EH (cell line): ENCODE measurements at places on chromosomes 3 and 15.

- no peak for DNase-seq
Observed at GRCh38 chr3:113575206-113575605, 42.9 kb downstream of the SIDT1 start.

DNA sequence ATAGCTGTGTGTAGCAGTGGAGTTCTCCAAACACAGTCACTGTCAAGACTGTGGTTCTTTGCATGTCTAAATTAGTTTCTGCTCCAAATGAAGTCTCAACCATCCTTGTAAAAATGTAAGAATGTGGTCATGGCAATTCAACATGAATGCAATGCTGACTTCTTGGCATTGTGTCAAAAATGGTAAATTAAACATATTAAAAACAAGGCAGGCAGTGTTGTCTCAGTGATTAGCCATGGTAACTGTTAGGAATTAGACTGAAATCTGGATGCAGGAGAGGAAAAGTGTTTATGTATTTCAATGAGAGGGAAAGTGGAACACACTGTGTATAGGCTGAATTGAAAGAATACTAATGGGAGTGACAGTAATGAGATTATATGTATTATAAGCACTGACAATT is 597.2 kb downstream of the EDEM1 start:
- no peak for DNase-seq

- no peak for DNase-seq
Observed at GRCh38 chr3:24288496-24289236, 206.0 kb downstream of the THRB start.

DNA sequence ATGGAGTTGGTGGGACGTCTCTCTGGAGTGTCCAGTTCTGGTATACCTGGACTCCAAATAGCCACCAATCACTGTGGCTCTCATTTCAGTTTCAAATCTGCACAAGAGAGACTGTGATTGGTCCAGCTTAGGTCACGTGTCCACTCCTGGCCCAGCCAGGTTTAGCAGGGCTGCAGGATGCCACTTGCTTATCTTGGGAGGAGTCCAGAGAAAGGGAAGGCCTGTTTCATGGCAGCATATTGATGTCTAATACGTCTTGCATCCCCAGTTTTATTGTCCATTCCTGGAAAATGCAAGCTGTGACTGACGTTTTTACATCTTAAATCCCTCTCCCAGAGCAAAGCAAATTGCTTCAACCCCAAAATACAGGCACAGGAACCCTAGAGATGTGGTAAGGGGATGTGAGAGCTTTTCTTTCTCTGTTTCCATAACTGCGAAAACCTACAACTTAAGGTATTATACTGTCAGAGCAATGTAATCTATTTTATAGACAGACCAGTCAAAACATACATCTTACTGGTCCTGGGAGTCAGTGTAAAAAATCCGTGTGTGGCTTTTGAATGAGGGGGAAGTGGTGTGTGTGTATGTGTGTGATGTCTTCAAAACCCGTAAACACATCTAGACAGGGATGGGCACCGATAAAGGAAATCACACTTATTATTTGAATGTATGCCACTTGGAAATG is 274.4 kb downstream of the TLE3 start:
- peak; percentile 56 for DNase-seq

- no peak for DNase-seq
Observed at GRCh38 chr3:135324301-135324700, 529.2 kb downstream of the EPHB1 start.

- DNase-seq: no peak
Observed at GRCh38 chr15:52148403-52148802, 35.8 kb upstream of the BCL2L10 start.

DNA sequence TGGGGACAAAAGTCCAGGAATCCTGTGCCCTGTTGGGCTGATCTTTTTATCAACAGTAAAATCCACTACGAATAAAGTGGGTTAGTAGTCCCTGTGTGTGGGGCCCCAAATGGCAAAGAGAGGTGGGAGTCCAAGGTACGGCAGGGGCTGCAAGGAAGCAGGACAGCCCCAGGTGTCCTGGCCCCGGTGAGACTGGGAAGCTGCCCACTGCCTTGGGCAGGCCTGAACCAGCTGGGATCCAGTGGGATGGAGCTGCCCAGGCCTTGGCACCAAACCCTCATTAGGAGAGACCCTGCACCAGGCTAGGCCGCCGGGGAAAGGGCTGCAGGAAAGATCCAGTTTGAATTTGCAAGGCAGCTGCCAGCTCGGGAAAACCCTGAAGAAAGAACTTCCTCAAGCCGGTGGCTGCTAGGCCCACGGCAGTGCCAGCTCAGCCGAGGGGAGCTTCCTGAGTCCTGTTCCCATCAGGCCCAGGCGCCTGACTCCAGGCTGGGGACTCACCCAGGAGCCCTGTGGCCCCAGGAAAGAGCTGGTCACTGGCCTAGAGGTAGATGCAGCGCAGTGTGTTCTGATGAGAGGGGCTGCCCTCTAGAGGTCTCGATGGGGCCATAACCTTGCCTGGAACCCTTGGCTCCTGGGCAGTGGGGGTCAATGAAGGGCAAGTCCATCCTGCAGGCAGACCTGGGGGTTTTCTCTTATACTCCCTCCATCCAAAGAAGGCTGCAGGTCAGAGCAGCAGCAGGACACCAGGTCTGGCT is 14.4 kb upstream of the GNAI2 start:
- no peak for DNase-seq
